ENCODE measurements at places on chromosomes 12 and 14.

DNA sequence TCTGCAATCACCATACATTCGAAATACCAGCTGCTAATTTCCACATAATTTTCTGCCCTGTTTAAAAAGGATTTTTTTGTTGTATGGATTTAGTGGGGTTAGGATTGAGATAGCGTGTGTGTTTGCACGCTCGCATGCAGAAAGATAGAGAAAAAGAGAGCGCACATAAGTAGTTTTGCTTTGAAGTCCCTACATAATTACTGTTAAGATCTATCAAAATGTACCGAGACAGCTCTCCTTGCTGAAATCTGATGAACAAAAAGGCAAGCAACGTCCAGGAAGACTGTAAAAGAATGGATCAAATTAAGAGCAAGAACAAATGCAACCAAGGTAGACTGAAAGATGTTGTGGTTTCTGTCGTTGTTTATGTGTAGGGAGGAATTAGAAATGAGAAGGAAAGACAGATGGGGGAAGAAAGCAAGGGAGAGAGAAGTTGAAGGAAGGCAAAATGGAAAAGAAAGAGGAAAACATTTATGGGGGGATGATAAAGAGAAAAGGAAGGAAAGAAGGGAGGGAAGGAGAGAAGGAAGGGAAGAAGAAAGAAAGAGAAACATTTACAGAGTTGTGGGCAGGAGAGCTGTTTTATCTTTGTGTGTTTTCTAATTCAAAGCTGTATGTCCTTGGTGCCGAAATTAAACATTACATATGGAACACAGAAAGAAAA, 522.3 kb downstream of the MED13L start:
- no peak for DNase-seq

DNA sequence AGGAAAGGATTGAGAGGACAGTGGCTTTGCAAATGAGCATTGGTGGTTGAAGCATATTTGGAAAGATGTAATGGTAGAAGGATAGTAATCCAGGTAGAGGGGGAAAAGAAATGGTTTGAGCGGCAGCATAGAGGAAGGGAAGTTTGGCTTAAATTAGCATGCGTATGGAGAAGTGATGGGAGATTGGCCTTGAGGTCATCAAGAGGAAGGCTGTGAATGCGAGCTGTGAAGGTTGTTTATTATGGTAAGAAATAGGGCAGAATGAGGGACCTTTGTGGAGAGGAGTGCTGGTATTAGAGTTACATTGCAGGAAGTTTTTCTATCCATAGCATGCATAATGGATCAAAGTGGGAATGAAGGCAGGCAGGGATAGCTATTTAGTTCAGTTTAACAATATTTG, 162.1 kb downstream of the TMTC2 start:
- no peak for DNase-seq

- no peak for DNase-seq
These were observed 15.1 kb upstream of the RPLP0 start for GRCh38 chr12:120215766-120216735.

DNA sequence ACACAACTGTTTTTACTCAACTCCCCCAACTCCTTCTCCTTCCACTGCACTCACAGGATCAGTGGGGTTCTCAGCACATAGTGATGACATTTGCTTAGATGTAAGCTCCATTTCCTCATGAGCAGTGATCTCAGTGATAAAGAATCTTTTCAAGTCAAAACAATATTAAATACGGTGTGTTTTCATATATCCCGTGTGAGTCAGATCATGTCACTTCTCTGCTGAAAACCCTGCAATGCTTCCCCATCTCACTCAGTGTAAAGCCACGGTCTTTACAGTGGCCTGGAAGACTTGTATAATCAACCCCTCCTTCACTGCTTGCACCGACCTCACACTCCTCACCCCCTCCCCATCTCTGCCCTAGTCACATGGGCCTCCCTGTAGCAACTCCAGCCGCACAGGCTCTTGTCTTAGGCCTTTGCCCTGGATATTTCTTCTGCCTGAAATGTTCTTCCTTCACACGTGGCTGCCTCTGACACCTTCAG, 149.7 kb upstream of the ARHGAP5 start:
- DNase-seq = no peak

DNA sequence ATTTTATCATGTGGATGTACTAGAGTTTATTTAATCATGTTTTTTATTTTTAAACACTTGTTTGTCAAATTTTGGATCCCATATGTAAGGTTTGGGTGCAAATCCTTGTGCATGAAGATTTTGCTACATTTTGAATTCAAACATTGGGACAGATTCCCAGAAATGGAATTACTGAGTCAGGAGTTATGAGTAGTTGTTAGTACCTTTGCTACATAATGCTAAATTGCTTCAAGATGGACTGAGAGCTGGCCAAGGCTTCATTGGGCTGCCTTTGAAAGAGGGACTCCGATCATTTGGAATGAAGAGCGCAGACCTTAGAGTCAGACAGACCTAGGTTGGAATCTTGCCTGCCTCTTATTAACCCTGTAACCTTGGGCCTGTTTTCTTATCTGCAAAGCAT, 154.9 kb upstream of the PWP1 start:
- DNase-seq = no peak

DNA sequence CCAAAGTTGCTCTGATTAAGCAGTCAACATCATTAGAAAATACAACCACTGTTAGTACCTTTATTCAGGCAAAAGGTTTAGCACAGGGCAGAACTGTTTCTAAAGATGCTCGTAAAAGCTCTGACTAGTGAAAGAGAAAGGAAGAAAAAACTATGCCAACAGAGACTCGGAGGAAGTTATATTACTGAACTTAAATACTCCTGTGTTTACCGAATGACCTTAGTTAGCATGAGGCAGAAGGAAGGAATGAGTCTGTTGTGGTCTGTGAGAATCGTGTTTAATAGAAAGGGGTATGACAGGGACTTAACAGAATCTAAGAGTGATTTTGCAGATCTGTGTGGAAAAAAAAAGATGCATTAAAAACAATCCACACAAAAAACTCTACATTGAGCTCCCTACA, 84.1 kb upstream of the OVCH1 start:
- no peak for DNase-seq

DNA sequence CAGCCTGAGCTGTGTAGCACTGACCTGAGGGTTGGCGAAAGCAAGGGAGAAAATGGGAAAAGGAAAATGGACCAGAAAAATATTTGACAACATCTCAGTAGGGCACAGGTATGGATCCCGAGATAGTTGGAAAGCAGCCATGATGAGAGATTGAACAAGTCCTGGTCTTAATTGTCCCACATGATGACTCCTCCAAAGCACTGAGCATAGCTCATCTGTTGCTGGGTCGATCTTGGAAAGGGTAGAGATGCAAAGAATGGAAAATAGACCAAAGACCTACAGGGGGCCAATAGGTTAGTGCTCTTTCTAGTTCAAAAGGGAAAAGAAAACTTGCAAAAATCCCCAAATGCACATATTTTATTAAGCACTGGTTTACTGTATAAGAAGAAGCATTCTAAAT, 251.9 kb downstream of the SEC23A start:
- no peak for DNase-seq

- DNase-seq = no peak
These were observed 129.2 kb upstream of the EVL start for GRCh38 chr14:99936056-99936455.

- no peak for DNase-seq
These were observed 6.8 kb upstream of the RNU7-1 start for GRCh38 chr12:6936636-6937480.

- no peak for DNase-seq
These were observed 91.6 kb downstream of the FOXN3 start for GRCh38 chr14:89325299-89325883.

DNA sequence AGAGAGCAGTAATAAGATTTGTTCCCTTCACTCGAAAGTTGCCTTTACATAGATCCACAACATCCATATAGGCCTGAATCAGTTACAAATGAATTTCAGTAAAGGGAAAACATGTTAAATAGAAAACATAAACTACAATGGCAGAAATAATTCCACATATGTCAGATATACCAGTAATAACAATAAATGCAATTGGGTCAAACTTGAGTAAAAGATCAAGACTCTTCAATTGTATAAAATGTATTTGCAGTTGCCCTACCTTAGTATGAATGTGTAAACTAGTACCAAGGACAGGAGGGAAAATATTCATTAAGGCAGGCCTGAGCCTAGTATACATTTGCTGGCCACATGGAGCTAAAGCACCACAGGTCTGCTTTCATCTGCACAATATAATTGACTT, 17.6 kb downstream of the NOS1 start:
- no peak for DNase-seq

GRCh38 chr12:113762882-113763816, 203.0 kb downstream of the RBM19 start:
- no peak for DNase-seq

DNA sequence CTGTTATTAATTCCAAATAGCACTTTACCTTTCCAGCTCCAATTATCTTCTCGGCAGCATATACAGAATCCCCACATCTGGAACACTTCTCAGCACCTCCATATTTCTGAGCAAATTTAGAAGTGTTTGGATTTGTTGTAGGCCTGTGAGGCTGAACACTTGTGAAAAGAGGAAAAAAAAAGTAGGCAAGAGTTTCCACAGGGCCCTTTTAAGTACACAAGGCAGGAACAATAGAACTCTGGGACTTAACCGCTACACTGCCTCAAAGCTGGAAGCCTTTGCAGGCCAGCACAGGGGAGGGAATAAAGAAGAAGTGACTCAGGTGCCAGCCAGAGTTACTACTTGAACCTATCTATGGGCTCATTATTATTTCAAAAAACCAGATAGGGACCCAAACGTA, 18.6 kb downstream of the CSRP2 start:
- DNase-seq = no peak

DNA sequence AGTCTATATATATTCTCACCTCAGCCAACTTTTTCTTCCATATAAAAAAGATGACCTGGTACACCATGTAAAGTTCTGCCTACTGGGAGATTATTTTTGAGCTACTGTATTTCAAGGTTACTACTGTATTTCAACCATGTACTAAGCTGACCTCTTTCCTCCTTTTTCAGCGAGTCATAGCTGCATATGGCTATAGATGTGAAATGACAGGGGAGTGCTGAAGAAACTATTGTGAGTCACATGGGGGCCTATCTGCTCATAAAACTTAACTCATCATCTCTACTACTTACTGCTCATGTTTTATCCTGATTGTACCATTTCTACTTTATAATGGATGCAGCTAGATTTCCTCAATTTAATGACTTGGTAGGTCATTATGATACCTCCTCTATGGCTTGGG, 571.4 kb upstream of the ATP2B1 start:
- DNase-seq = no peak

DNA sequence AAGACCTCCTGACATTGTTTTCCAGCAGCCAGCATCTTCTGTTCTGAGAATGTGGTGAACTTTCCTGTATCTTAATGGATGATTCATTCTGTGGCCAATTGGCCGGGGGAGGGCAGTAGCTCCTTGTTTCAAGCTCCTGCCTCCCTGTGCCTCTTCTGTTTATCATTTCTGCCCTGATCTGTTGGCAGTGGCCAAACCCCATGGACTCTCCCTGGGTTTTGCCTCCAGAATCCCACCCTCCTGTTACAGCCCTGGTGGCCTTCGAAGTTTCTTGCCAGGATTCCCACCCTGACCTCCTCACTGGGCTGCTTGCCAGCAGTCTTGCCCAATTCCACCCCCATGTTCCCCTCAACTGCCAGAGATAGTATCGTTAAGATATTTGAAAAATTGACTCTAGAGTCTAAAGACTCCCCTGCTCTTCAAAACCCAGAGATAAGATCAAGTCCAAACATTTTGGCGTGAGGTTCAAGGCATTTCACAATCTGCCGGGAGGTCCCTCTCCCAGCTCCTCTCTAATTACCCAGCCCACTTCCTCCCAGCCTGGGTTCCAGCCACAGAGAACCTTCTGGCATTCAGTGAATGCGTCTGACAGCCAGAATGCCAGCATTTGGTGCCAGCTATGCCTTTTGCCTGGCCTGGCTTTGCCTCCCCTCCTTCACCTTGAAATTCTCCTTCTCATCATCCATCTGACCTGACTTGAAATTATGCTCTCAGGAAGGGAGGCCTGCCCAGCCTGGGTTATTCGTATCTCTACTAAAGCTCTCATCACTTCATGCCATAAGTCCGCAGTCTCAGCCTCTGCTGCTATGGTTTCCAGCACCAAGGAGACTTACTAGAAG, 37.7 kb upstream of the TXNRD1 start:
- DNase-seq = peak; percentile 99

DNA sequence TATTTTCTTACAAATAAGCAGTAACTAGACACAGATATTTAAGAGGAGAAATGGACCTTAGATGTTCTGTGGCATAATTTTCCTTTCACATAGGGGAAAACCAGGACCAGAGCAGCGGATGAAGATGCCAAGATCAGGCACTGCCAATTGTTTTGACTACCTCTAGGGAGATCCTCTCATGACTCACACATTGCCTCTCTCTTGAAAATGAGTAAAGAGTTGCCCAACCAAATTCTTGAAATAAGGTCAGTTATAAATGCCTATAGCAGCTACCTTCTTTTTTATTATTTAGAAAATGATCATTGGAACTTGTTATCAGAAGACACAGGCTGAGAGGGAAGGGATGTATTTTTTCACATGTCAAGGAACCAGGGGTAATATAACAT, 263.4 kb upstream of the PLEKHG7 start:
- DNase-seq = no peak

Data from vagina (tissue), 2 donors.